ENCODE measurements at places on chromosomes 5 and 9.

- DNase-seq = no peak
These were observed 1125.0 kb upstream of the DMAC1 start for GRCh38 chr9:8924562-8924961.

- no peak for DNase-seq
These were observed 284.1 kb downstream of the CTNND2 start for GRCh38 chr5:11620172-11620571.

DNA sequence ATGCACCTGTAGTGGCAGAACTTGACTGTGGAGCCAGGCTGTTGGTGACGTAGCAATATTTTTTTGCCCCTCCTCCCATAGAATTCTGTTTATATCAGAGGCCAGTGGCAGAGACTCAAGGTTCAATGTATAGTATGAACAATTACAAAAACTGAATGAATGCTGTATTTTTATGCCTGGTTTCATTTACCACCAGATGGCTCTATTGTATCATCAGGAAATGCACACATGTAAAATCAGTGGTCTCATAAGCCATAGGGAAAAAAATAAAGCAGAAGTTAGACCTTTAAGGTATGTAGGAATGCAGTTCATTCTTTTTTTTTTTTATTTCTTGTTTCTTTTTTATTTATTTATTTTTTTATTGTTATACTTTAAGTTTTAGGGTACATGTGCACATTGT lies 43.6 kb downstream of the CCDC192 start:
- no peak for DNase-seq

DNA sequence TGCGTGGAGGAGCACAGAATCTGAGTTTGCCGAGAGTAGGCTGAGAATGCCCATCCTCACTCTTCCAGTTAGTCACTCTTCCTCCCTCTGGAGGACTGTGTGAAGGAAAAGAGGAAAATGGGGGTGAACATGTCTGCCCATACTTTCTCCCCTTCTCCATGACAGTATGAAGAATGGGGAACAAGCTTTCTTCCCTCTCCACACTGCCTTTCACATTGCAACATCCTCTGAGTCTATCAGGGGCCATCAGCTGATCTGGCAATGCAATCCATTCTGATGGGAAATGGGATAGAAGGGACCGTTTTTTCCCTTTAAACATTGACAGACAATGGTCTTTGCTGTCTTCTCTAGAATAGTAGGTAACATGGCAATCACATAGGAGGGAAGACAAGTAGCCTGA lies 56.8 kb downstream of the UGCG start:
- DNase-seq = no peak

DNA sequence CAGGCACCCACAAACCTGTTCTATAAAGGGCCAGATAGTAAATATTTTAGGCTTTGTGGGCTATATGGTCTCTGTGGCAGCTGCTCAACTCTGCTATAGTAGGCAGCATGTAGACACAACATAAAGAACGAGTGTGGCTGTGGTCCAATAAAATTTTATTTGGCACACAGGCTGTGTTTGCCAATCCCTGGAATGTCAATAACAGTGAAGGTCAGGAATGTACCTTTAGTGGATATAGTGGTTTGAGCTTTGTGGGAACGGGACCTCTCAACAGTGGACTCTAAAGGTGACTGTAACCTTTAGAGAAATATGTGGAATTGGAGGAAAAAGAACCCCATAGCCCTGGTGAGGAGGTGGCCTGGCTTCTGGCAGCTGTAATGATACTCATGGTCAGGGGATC lies 145.2 kb downstream of the MAST4 start:
- no peak for DNase-seq

GRCh38 chr9:126330536-126330935 lies 3.9 kb downstream of the MVB12B start:
- no peak for DNase-seq

- DNase-seq = no peak
These were observed 111.8 kb downstream of the WDR70 start for GRCh38 chr5:37490931-37491330.

DNA sequence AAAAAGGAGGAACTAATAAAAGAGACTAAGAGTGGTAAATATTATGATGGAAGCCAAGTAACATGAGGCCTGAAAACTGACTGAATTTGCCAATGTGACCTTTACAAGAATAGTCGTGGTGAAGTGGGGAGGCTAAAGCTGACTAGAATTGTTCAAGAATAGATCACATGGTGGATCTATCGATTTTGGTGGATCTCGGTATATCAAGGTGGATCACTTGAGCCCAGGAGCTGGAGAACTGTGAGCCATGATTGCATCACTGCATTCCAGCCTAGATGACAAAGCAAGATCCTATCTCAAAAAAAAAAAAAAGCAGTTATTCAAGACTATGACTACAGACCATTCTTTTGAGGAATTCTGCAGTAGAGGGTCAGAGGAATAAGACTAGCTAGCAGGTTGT lies 15.1 kb downstream of the ERMP1 start:
- no peak for DNase-seq

- no peak for DNase-seq
These were observed 4.7 kb downstream of the ERCC6L2 start for GRCh38 chr9:95880021-95880690.

DNA sequence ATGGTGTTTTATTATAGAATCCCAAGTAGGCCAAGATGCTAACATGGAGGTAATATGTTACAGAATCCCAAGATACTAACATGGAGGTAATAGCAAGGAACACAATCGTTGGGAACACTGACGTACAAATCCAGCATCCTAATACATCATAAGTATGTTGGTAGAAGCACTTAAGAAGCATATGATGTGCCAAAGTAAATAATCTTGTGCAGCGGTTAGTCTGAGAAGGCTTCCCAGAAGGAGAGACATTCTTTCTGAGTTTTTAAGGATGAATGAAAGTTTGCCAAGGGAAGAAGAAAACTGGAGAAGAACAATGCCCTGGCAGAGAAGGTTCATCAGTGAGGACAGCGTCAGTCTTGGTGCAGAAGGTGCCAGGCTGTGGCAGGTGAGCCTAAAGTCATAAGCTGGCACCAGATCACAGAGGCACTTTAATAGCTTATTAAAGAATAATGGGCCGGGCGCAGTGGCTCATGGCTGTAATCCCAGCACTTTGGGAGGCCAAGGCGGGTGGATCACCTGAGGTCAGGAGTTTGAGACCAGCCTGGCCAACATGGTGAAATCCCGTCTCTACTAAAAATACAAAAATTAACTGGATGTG lies 294.5 kb upstream of the PIK3R1 start:
- no peak for DNase-seq

- DNase-seq = no peak
These were observed 479.5 kb downstream of the SPATA31A7 start for GRCh38 chr9:61669352-61669751.

GRCh38 chr9:110208031-110208430 lies at the start of gene C9orf152:
Gene C9orf152, minus strand, starts transcription at chr9:110208159. Its CDS starts 580 bp downstream, at chr9:110207579.
- DNase-seq = no peak

DNA sequence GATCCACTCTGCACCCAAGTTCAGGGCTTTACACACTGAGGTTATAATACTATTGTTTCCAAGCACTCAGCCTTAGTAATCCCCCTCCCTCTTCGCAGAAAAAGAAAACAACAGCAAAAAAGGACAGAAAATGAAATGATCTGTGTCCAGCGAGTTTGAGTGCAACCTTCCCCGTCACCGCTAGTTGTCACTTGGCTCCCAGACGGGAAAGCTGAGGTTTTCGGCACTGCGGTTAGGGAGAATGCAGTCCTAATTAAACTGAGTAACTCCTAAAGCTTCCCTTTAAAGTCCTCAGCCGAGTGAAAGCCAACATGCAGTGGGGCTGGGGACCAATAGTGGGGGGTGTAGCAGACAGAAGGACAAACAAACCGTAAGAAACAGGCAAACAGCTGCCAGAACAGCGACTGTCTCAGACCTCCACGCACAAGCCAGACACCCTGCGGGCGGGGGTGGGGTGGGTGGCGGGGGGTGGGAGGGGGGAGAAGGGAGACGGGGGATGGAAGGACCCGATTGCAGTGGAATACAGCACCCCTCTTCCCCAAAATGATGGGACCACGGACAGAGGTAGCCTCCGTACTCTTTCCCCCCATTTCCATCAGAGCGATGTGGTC lies 680 bp downstream of the GLRA1 start:
- DNase-seq = no peak

DNA sequence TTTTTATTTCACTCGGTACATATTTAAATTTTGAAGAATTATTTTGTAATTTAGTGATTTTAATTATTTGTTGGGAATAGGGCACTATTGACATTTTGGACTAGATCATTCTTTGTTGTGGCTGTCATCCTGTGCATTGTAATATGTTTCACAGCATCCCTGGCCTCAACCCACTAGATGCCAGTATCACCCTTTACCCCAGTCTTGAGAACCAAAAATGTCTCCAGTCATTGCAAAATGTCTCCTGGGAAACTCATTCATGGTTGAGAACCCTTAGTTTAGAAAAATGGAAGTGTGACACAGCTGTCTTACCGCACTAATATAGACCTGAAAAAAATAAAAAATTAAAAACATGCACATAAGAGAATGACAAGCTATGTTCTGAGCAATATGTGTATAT lies 88.4 kb upstream of the CCDC152 start:
- no peak for DNase-seq

DNA sequence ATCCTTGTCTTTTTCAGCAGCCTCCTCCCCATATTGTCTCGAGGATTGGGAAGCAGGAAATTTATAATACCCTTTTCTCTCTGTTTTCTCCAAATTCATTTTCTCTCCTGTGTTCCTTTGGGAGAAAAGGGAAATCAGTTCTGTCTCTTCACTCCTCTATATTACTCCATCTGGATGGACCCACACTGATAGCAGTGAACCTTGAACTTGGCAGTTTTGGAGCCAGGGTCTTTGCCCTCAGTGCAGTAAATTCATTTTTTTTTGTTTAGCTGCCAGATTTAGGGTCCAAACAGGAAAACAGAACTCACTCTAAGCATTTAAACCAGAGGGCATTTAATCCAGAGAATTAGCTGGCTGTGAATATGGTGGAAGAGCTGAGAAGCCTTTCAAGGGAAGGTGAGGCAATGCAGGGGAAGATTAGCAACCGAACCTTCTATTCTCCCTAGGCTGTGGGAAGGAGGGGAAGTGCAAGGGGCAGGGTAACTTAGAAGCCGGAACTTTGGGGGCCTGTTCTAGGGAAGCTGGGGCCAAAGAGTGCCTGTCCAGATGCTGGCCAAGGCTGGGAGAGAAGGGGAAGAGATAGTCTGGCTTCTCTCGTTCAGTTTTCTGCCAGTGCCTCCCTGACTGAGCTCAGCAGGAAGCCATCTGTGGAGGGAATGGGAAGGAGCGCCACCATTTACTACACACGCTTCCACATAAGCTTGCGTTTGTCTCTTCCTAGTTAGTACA lies 16.3 kb upstream of the NPR2 start:
- no peak for DNase-seq

DNA sequence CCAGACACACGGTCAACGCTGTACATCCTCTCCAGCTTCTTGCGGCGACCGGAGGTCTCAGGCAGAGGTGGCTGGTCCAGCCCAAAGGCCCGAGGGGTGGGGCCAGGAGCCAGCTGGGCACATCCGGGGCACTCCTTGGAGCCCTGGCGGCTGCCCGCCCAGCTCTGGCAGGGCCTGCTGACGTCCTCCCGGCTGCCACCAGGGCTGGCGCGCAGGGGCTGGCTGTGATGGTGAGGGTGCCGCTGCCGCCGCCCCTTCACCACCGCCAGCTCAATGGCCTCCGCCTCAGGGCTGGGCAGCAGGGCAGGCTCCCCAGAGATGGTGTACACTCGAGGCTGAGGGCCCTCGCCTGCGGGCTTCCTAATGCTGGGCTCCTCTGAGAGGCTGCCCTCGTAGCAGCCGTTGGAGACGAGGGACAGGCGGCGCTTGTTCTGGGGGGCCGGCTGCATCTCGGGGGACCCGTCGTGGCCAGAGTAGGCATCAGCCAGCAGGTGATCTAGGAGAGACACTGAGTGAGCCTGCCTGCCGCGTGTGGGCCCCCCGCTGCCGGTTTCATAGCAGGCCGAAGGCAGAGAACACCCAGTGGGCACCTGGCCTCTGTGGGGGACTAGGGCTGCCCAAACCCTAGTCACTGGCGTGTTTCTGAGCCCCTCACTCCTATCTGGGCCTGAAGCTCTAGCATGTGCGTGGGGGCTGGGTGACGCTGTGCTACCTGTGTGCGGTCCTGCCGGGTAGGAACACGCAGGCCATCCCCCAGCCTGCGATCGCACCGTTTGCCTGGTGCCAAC lies 1.5 kb downstream of the NSMF start:
- DNase-seq = no peak

- no peak for DNase-seq
These were observed 127.8 kb downstream of the MED27 start for GRCh38 chr9:131951905-131952304.

DNA sequence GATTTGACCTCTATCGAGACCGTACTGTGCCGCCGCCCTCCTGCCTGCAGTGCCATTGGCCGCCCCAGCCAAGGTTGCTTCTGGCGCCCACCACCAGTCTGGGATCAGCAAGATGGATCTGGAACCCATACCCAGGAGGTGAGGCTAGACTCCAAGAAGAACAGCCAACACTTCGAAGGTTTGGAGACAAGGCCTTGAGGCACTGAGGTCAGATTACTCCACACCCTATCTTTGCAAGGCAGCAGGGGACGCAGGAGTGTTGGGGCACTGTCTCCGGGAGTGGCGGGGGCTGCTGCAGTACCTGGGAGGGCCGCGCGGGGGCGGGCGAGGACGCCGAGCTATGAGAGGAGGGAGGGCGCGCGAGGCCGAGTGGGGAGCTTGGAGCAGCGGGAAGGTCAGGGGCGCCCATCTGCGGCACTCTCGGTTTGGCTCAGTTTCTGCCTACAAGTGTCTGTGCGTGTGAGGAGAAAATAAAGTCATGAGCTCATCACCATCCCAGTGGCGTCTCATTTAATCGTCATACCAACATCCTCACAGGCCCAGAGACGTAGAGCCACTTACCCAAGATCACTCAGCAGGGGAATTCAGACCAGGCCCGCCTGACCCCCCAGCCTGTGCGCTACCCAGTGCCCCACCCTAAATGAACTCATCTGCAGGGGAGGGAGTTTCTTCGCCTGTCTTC lies 20.5 kb upstream of the PSD2 start:
- peak; percentile 24 for DNase-seq

DNA sequence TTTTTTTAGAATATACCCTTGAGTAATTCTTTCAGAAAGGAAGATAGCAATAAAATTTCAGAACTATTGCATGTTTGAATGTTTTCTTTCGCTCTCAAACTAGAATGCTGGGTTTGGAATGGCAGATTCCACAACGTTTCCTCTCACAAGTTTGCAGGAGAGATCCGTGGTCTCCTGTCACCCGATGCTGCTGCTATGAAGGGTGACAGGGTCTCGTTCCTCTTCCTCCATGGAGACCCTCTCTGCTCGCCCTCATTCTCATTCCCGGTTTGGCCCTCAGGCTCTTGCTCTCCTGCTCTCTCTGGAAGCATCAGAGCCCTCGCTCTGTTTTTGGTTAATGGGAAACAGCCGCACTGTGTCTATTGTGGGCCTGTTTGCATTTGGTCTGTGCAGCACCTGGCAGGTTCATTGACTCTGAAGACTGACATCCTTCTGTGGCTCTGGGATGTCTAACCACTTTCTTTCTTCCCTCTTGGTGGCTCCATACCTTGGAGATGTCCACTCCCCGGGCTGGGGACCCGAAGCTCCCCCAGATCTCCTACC lies 12.6 kb upstream of the FAM163B start:
- no peak for DNase-seq

DNA sequence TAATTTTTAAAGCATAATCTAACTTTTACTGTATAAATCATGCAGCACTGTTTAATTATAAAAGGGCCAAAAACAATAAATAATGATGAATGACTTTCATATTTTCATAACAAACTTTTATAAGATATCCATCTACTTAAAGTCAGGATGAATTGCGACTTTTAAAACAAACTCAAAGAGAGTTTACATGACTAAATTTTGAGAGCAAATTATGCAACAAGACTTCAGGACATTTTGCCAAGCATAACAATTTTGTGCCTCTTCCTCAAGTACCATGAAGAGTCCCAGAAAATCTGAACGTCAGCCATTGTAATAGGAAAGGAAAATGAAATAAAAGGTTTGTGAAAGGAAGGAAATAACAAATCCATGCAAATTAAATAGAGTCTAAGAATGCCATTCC lies 24.4 kb downstream of the ERAP1 start:
- no peak for DNase-seq
